ENCODE measurements at places on chromosomes 4 and X. TPM values are rescaled to one million over a fixed set of nuclear protein-coding genes. Genes with fewer than 3 reads are reported as not detected.

The CCNA2 gene
- total RNA-seq = 12.1 TPM

The EDA gene
- total RNA-seq = 1.3 TPM

The ANKRD50 gene
- 47.6 TPM for total RNA-seq

The CT55 gene
- total RNA-seq = not detected

The HSPA4L gene
- total RNA-seq = 45.9 TPM

The STBD1 gene
- total RNA-seq = 3.7 TPM

The ARSJ gene
- total RNA-seq = 50.7 TPM

The PLAC1 gene
- 0.91 TPM for total RNA-seq

The SLC2A9 gene
- 22.5 TPM for total RNA-seq

The ESX1 gene
- total RNA-seq = not detected

The ERAS gene
- total RNA-seq = 0.25 TPM

The ENAM gene
- not detected for total RNA-seq

The PASD1 gene
- not detected for total RNA-seq

The MAGEH1 gene
- not detected for total RNA-seq

The KLKB1 gene
- total RNA-seq = 0.96 TPM

The TCEAL7 gene
- not detected for total RNA-seq
